ENCODE measurements at places on chromosomes 12 and 14.

DNA sequence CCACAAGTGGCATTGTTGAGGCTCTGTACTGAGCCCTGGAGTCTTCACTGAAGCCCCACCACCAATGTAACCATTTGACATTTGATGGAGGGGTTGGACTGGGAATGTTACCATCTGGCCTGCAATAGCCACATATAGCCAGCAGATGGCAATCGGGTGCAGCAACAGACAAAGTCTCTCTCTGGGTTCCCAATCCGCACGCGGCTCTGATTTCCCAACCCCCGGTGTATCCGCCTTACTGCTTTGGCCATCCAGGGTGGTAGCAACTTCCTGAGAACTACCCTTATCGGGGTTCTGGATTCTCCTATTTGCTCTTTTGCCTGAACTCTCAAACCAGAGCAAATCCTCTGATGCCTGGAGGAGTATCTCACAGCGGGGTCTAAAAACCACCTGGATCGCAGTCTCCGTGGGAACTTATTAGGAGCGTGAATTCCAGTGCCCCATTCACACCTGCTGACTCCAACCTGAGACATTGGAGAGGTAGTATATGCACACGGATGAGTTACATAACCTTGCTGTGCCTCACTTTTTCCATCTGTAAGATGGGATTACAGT, 14.2 kb downstream of the VRTN start:
- peak; percentile 47 for DNase-seq

GRCh38 chr12:47991106-47992061, 12.9 kb downstream of the COL2A1 start:
- no peak for DNase-seq

- DNase-seq = no peak
Measured at GRCh38 chr12:40946612-40947194, 241.4 kb upstream of the PDZRN4 start.

DNA sequence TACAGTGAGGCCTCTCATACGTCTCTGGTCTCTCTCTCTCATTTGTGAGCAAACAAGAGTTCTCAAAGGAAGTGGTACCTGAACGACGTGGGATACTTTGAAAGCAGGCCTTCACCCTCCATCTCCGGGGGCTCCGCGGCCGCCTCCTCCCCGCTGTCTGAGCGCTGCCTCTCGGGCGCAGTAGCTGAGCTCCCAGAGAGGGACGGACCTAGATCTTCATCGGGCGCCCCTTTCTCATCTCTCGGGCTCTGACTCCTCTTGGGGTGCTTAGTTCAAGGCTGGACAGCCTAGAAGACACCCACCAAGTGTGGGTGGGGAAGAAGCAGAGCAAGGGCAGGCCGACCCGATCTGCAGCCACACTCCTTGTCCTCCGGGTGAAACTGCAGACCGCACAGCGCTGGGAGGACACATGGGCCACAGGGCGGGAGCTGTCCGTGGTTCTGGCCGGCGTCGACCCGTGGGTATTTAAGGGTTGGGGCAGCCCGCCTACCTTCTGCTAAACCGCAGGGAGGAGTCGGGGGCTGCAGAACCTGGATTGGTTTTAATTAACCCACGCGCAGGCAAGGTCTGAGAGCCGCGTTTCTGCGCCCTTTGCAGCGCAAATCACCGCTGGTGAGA, 92.7 kb downstream of the PAH start:
- DNase-seq = no peak

DNA sequence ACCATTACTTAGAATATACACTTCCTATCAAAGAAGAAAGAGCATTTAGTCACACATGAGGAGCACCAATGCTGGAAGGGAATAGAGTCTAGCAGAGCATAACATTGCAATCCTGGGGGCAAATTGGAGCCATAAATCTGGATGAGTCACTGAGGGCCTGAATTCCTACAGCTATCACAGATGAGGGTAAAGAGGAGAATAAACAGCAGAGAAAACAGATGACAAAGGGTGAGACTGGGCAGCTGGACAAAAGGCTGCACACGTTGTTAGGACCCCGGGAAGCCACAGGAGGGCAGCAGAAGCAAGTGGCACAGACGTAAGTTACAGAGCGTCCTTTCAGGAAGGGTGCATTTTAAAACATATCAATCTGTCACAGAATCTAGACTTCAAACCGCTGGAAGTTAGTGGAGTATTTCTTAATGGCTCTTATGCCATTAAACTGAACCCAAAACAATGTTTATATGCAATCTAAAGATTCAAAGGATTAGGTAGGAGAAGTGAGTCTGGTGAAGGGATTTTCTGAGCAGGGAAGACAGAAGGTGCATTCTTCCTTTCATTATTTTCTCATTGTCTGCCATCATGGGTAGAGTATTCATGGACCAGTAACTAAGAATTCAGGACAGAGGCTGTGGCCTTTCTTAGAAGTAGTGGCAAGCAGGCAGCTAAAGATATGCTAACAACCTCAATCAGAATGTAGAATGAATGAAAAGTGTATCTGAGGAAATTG, 159.8 kb upstream of the DAAM1 start:
- no peak for DNase-seq

DNA sequence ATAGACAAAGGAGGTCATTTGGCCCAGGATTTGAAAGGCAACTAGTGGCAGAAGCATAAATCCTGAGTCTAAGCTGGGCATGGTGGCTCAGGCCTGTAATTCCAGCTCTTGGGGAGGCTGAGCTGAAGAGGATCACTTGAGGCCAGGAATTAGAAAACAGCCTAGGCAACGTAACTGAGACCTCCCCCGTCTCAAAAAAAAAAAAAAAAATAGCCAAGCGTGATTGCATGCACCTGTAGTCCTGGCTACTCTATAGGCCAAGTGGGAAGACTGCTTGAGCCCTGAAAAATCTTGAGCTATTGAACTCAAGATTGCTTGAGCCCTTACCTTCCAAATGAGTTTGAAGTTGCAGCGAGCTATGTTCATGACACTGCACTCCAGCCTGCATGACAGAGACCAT, 7.8 kb downstream of the GON7 start:
- DNase-seq = no peak

GRCh38 chr14:58752289-58752688, 114.5 kb downstream of the DACT1 start:
- no peak for DNase-seq

DNA sequence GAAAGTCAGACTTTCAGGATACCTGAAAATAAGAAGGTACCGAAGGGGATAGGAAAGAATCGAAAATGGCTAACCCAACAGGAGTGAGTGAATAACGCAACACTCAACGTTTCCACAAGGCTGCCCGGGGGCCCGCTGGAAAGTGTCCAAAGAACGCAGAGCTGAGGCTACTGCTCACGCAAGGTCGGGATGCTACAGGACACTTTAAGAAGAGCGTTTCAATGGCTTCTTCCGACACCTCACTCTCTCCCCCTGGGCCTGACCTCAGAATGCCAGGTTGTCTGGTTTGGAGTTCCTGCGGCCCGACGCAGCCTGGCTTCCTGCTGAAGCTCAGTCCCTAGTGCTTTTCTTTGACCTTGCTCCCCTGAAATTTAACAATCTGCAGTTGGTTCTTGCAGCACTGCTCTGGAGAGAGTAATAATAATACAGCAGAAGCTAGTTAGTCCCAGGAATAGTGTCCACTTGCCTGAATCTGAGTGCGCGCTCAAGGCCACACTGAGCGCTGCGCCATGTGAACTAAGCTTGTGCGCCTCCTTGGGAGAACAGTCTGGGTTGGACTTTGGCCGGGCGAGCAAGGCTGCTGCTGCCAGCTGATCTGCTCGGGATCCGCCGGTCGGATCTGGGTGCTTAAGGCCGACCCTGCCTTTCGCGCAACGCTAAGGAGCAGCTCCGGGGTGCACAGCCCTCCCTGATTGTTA, 2.0 kb upstream of the ALX1 start:
- DNase-seq = no peak

DNA sequence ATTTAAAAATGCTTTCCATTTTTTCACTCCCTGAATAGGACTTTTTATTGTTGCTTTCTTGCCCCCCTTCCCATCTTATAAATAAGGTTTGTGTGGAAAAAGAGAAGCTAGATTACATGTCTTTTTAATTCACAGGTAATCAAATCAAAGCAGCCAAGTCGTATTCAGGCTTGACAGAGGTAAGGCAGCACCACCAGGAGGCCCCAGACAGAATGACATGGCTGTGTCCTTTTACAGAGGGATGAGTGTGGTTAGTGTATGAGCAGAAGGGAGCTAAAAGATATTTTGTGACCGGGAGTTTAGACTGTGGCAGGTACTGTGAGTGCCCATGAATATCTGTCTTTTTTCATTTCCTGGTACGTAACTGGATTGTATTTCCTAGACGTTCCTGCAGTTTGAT, 596.1 kb downstream of the ETNK1 start:
- DNase-seq = no peak

- DNase-seq = no peak
Measured at GRCh38 chr12:109844091-109844490, 10.9 kb upstream of the TRPV4 start.

DNA sequence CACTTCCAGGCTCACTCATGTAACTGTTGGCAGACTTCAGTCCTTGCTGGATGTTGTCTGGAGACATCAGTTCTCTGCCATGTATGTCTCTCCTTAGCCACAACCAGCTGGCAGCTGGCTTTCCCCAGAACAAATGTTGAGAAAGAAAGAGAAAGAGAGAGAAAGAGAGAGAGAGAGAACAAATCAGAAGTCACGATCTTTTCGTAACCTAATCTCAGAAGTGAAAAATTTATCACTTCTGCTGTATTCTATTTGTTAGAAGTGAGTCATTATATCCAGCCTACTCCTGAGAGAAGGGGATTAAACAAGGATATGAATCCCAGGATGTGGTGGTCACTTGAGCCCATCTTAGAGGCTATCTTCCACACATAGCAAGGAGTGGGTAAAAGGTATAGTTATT, 101.2 kb downstream of the BTG1 start:
- DNase-seq = no peak

- DNase-seq = no peak
Measured at GRCh38 chr12:80041692-80042091, 57.6 kb upstream of the OTOGL start.

GRCh38 chr12:1666685-1667162, 24.1 kb upstream of the ADIPOR2 start:
- DNase-seq = no peak

GRCh38 chr12:66397574-66398290, 95.4 kb downstream of the HELB start:
- no peak for DNase-seq

GRCh38 chr12:115943630-115944391, 333.7 kb downstream of the MED13L start:
- no peak for DNase-seq

- DNase-seq = no peak
Measured at GRCh38 chr12:91852634-91853033, 293.0 kb downstream of the BTG1 start.

- DNase-seq = peak; percentile 23
Measured at GRCh38 chr12:76020731-76021672, 10.6 kb downstream of the PHLDA1 start.

GRCh38 chr14:96830946-96831345, 33.8 kb downstream of the VRK1 start:
- DNase-seq = no peak

DNA sequence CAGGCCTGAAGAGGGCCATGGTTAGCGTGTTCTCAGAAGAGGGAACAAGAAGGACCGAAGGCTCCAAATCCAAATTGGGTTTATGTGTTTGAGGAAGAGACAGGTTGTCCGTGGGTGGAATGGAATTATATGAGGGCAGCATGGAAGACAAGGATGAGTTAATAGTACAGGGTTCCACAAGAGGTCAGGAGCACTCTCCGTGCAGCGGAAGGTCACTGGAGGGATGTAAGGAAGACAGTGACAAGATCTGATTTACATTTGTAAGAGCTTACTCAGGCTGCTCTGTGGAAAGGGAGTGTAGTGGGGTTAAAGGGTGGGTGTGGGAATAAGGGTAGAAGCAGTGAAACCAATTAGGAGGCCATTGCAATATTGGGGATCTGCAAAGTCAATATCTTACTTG, 97.0 kb downstream of the TPH2 start:
- no peak for DNase-seq

Data from CD8-positive, alpha-beta T cell (primary cell).